GM13977 (cell line): ENCODE measurements at places on chromosomes 12 and 14.
A peak's percentile ranks its signal among the peaks of the same experiment; 100 is the strongest.

DNA sequence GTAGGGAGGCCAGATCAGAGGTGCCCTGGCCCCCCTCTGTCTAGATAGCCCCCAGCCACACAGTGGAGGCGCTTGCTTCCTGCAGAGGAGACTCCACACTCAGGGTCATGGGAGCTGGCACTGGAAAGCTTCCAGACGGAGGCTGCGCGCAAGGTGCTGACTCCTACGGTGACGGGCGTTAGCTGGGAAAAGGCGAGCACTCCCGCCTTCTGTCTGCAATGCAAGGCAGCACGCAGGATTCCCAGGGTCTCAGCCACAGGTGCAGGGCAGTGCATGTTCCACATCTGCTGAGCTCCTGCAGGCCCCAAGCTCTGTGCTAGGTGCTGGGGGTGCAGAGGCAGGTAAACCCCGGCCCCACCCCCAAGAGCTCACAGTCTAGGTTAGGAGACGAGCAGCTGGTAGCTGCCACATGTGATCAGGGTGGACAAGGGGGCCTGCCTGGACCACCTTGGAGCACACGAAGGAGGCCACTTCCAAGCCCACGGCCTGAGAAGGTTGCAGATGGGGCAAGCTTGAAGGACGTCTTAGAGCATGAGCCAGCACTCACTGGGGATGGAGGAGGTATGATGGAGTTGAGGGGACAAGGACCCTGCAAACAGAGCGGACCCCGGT is 310.9 kb upstream of the DIO3 start:
- no peak for DNase-seq

- DNase-seq: peak; percentile 80
Measured at GRCh38 chr14:100383727-100384158, 60.6 kb downstream of the SLC25A47 start.

DNA sequence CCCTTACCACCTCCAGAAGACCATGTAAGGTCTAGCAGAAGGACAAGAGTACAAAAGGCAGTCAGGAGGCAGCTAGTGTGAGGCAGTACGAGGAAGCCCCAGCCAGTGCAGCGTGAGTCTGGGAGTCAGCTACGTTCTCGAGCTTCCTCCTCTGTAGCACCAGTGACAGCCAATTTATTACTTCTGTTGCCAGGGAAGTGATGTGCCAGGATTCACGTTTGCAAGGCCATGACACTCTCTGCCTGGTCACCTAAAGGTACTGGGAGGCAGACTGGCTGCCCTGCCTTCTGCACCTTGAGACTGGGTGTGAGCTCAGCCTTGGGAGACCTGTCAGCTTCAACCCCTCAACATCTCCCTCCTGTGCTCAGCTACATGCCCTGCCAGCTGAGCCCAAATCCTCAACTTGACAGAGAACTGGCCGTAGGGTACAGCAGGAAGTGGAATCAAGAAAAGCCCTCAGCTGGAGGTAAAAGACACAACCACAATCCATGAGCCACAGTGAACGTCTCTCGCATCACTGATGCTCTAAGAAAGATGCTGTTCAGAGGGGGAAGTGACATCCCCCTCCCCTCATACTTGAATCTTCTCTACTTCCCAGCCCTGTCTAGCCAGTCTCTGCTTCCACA is 182.5 kb upstream of the RGS6 start:
- DNase-seq: no peak

- no peak for DNase-seq
Measured at GRCh38 chr14:22122829-22123560, 449.4 kb upstream of the OR4E1 start.

DNA sequence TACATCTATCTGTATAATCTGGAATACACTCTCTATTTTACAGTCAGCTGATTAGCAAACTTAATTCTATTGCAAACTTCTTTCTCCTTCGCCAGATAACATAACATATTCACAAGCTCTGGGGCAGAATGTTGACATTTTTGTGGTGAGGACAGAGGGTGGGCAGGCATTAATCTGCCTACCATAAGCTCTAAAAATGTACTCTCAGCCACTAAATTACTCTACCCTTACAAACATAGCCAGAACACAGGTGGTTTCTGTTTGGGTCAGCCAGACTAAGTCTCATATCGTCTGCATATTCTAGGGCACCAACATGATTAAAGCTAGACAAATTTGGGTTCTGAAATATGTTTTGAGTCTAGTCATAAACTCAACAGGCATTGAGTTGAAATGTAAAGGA is 90.1 kb downstream of the SLC6A15 start:
- DNase-seq: no peak

GRCh38 chr12:123389560-123390351 is 5.8 kb downstream of the KMT5A start:
- DNase-seq: peak; percentile 73

GRCh38 chr12:116931665-116932064 is 20.9 kb downstream of the FBXW8 start:
- no peak for DNase-seq

DNA sequence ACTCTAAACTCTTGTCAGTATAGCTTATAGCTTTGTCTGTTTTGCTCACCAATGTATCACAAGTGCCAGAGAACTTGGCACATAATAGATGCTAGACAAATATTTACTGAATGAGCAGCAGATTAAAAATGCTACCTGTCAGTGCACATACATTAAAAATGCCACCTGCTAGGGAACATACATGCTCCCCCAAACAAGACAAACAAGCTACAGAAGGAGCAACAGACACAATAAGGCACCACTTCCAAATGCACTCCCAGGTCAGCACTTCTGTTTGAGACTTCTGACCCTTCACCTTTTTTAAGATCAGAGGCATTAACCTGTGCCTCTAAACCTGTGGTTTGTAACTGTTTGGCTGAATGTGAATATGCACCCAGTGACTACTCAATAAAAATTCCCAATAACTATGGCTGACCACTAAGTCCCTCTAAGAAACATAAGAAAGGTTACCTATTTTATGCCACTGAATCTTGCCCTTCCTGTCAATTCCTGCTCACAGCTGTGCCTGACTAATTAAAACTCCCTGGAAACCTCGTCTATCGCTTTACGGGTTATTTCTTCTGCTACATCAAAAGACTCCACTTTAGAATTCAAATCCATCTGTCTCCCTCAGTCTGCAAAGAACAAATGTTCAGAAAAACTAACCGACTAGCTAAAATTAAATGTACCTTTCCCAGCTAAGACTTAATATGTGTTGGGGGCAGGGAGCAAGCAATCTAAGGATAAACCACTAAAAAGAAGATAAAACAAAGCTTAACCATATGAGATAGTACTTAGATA is 41.0 kb downstream of the HECTD4 start:
- no peak for DNase-seq

DNA sequence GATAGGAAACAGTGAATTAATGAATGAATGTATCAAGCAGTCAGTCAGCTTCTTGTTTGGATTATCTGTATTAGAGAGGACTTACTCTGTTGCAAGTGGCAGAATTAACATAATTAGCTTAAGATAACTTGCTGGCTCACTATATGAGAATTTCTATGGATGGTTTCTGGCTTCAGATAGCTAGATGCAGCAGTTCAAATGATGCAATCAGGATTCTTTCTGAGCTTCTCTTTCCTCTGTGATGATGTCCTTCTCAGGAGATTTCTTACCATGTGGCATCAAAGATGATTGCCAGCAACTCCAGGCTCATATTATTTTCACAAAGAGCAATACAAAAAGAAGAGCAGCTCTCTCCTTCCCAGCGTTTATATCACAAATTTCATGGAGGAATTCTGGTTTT is 30.7 kb downstream of the FRMD6 start:
- DNase-seq: no peak

- no peak for DNase-seq
Measured at GRCh38 chr12:69509904-69510827, 40.0 kb downstream of the FRS2 start.

DNA sequence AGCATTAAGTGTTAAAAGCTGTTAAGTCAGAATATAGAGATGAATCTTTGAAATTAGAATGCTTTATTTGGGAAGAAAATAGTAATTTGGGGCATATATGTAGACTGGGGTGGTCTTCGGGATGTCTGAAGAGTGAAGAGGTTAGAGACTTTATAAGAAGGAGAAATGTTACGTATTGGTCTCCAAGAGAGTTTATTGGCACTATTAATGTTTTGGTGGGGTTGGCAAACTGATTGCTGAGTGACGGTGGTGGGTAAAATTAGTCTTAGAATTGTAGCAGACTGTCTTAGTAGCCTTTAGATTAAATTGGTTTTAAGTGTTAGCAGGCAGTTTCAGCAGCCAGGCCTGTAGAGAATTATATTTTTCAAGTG is 4.9 kb upstream of the ATP23 start:
- no peak for DNase-seq

GRCh38 chr14:44154874-44155273 is 352.2 kb downstream of the FSCB start:
- DNase-seq: no peak

- DNase-seq: no peak
Measured at GRCh38 chr14:21729703-21730233, 56.1 kb upstream of the OR4E1 start.

DNA sequence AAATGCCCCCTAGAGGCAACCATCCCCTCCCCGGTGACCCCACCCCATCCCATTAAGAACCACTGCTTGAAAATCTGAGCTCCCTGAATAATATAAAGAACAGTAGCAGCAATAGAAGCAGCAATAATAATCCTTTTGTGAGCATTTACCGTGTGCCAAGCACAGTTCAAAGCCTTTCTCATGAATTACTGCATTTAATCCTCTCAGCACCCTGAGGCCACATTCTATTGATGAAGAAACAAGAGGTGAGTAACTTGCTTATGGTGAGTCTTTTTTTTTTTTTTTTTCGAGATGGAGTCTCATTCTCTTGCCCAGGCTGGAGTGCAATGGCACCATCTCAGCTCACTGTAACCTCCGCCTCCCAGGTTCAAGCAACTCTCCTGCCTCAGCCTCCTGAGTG is 65.0 kb downstream of the KCNK10 start:
- DNase-seq: no peak

DNA sequence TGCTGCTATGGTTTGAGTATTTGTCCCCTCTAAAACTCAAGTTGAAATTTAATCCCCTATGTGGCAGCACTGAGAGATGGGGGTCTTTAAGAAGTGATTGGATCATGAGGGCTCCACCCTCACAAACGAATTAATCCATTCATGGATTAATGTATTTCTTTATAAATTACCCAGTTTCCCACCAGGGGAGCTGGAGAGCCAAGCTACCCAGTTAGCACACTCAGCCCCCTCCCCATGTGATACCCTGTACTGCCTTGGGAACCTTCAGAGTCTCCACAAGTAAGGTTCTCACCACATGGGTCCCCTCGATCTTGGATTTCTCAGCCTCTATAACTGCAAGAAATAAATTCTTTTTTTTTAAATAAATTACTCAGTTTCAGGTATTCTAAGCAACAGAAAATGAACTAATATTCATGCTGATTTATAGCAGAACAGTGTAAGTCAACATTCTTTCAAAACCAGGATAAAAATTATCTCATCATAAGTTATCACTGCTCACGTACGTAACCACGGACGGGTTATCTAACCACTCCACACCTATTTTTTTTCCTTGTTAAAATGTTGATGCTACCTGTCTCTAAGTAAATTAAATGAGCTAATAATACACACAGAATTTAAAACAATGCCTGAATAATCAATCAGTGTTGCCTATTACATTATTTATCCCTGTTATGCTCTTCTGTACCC is 3.6 kb downstream of the NAP1L1 start:
- DNase-seq: no peak

- no peak for DNase-seq
Measured at GRCh38 chr12:131908092-131909080, 14.0 kb downstream of the ULK1 start.

GRCh38 chr12:123893276-123893675 is 79.4 kb downstream of the CCDC92 start:
- no peak for DNase-seq

GRCh38 chr14:56333359-56334292 is 215.4 kb downstream of the PELI2 start:
- DNase-seq: no peak

DNA sequence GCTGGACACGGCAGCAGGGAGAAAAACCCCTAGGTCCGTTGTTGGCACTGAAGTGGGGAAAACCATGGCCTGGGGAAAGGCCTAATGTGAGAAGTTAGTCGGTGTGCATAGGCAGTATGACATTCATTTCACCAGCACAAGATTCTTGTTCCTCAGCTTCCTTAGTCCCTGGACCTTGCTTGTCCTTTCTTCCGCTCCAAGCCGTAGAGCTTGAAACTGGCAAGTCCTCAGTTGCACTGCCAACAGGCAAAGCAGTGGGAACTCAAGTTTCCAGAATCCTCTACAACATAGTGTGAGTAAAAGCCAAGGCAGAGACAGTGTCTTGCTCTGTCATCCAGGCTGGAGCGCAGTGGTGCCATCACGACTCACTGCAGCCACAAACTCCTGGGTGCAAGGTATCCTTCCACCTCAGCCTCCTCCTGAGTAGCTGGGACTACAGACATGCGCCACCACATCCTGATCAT is 138.5 kb upstream of the AMIGO2 start:
- no peak for DNase-seq

- no peak for DNase-seq
Measured at GRCh38 chr12:88546226-88546625, 34.0 kb downstream of the KITLG start.

DNA sequence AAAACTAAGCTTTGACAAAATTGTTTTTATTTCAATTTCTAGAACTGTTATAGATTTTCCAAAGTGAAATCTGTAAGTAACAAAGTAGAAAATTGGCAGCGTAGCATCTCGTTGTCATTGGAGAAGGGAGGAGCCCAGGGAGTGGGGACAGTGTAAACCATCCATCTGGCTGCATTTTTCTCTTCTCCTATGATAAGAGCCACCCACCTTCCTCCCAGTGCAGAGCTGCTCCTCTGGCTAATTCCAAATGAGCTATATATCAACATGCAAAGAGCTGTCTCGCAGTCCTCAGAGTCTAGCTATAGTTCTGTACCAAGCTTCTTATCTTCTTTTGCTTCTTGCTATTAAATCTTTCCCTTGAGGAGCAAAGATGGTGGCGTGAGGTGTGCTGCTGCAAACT is 56.6 kb downstream of the SCN8A start:
- no peak for DNase-seq

DNA sequence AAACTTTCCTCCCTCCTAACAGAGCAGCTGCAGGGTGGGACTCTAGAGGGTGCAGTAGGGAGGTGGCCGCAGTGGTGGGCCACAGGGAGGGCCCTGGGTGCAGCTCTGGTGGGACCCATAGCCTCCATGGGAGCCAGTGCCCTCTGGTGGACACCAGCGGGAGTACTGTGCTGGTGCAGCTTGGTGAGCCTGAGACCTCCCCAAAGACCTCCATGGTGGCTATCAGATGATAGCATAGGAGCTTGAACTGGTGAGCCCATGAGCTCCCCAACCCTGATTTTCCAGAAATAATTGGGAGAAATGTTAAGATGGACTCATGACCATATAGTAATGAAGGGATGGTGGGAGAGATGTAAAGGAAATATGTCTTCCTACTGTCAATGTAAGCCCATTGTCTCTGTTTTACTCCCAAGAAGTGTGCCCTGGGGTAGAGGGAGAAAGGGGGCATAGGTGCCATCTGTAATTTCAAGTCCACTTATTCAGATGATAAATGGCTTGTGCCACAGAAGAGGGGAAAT is 98.7 kb downstream of the GAS2L3 start:
- peak; percentile 36 for DNase-seq

GRCh38 chr14:81315341-81315740 is 84.8 kb downstream of the STON2 start:
- no peak for DNase-seq
